ENCODE measurements at places on chromosomes 4 and X.

- DNase-seq: no peak
Observed at GRCh38 chrX:67100031-67100884, 443.6 kb upstream of the AR start.

DNA sequence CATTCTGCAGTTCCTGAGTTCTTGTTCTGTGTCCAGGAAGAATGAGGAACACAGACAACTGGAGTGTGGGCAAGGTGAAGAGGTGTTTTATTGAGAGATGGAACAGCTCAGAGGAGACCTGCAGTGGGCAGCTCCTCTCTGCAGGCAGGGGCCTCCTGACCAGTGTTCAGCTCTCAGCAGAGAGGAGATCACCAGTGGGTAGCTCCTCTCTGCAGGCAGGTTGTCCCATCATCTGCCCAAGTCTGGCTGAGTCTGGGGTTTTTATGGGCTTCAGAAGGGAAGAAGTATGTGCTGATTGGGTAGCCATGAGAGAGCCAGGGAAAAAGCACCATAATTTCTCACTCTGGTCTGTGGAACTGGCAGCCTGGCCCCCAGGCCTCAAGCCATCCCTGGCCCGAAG, 56.0 kb upstream of the RASGEF1B start:
- DNase-seq: no peak

DNA sequence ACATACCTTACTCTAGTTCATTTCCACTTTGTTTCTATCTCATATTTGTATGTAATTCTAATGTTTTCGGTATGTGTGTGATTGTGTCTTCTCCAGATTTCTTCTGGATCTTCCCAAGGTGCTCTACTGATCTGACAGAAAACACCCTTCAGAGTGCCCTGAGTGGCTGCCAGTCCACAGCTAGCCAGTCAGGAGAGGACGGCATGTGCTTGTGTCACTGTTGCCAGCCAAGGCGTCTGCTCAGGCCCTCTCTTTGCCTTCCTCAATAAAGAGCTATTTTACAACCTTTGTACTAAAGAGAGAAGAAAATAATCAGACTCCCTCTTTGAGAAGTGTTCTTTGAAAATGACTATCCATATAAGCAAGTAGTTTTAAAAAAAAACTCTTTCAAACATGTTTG, 29.0 kb downstream of the CD99L2 start:
- no peak for DNase-seq

GRCh38 chrX:54495814-54496516, at the start of gene FGD1:
TSS of gene FGD1 (minus strand) at chrX:54496234. CDS start at chrX:54495432, 802 bp downstream.
- DNase-seq: no peak

DNA sequence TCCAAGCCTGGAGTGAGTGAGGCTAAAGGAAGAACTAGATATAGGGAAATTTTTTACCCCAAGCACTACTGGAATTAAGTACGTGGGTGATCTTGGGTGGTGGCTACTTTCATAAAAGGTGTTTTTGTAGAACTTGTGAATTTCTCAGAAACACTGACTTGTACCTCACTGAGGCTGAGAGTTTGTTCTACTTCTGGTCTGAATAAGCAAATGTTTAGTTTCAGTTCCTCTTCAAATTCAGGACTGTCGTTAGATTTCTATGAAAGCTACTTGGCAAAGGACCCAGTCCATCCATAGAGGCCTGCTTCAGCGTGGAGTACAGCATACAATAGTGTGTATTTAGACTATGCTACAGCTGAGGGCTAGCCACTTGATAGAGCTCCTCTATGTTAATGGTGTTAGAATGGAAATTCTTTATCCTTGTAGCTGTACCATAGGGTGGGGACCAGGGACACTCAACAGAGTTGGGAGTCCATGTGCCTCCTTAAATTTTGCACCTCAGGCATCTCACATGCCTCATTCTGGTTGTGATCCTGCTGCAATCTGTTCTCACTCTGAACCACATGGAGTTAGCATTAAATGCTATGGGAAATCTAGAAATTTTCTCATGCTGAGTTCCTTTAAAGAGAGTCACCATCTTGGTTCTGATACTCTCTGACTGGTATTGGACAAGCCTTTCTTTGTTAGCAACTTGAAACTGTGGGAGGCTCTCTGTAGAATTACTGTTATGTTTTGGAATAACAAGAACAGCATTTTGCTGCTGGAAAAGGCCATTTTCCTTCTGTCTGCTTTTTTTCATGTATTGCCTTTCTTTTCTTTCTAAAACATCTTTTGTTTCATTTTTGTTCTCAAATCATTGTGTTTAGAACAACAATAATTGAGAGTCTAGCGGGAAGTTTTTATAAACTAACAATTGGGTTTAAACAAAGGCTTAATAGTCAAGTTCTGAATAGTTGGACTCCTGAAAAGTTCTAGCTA, 86.8 kb downstream of the PDGFRA start:
- DNase-seq: no peak

GRCh38 chr4:141352909-141353525, 132.3 kb downstream of the ZNF330 start:
- DNase-seq: no peak

GRCh38 chr4:22997358-22998224, 304.9 kb downstream of the GBA3 start:
- no peak for DNase-seq
